ENCODE measurements at places on chromosomes 16 and 17. TPM values are rescaled to one million over a fixed set of nuclear protein-coding genes. Genes with fewer than 3 reads are reported as not detected.

The TSPAN10 gene
- total RNA-seq: 1.5 TPM

The RNF227 gene
- total RNA-seq: 0.23 TPM

The NPIPA7 gene
- 2.4 TPM for total RNA-seq

The HAS3 gene
- total RNA-seq: 0.53 TPM

The DHRS7C gene
- total RNA-seq: not detected

The CCL2 gene
- 0.91 TPM for total RNA-seq

The C16orf89 gene
- not detected for total RNA-seq

The ACSM2A gene
- 359 TPM for total RNA-seq

The ANKRD40 gene
- total RNA-seq: 15.6 TPM

The CACNA1H gene
- 4.2 TPM for total RNA-seq

The CHST4 gene
- 3.9 TPM for total RNA-seq

The HOXB7 gene
- total RNA-seq: 0.50 TPM

The EME2 gene
- 6.8 TPM for total RNA-seq

Measured in left lobe of liver (tissue), 2 donors.